Activated T-helper 9 cell treated with anti-CD3 and anti-CD28 coated beads, Interleukin-2, amount 50 U/mL, for 16 hours (primary cell): ENCODE measurements at places on chromosomes 5 and 9.

- DNase-seq = no peak
Measured at GRCh38 chr5:15791274-15791673, 291.3 kb downstream of the FBXL7 start.

DNA sequence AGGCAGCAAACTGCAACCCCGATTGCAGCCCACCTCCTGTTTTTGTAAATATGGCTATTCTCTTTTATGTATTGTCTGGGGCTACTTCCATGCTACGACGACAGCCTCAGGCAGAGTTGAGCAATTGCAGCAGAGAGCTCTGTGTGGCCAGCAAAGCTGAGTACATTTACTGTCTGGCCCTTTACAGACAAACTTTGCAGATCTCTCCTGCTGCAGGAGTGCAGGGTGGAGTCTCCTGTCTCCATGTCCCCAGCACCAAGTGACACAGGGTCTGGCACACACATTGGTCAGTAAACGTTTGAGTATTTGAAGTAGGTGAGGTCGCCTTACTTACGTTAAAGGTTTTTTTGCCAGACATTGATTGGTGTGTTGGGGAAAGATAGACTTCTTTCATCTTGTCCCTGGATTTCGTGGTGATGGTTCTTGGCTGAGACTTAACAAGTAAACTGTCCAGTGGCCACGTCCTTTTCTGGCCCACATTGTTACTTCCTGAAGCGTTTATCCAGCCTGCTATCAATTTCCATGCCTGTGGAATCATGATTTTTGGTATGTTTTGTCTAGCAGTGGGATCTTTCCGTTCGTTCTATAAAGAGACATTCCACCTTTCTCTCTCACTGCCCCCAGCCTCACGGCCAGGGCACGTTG is 27.2 kb downstream of the PRRC2B start:
- no peak for DNase-seq

- DNase-seq = no peak
Measured at GRCh38 chr5:169296419-169297143, 4.4 kb downstream of the SLIT3 start.

DNA sequence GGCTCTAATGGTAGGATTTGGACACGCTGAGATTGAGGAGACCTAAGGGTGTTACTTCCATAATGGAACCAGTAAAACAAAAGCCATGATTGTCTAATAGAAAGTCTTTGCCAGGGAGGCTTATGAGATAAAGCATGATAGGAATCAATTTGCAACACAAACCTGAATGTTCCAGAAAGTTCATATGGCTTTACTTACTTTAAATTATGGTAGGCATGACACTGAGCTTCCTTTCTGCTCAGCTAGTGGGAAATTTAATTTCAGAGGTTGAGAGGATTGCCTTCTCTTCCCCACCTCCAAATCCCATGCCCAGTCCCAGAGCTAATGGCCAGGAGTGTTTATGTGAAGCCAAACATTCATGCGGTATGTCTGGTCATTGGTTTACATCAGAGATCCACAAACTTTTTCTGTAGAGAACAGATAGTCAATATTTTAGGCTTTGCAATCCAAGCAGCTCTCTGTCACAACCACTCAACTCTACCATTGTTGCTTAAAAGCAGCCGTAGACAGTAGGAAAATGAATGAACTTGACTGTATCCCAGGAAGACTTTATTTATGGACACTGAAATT is 114.5 kb downstream of the UGCG start:
- DNase-seq = no peak

- no peak for DNase-seq
Measured at GRCh38 chr9:79012561-79012960, 559.2 kb upstream of the TLE4 start.

- no peak for DNase-seq
Measured at GRCh38 chr5:24320643-24321042, 324.1 kb downstream of the CDH10 start.

- no peak for DNase-seq
Measured at GRCh38 chr5:131245312-131245711, 18.5 kb upstream of the CDC42SE2 start.
